ENCODE measurements at places on chromosomes 13 and 19. TPM values are rescaled to one million over a fixed set of nuclear protein-coding genes. Genes with fewer than 3 reads are reported as not detected.

Gene BIVM
- 14.9 TPM for total RNA-seq

Gene ITGBL1
- total RNA-seq, result 1.9 TPM

Gene DCT
- 0.27 TPM for total RNA-seq

Gene C1QTNF9
- total RNA-seq, result 0.44 TPM

Gene SYT5
- not detected for total RNA-seq

Gene ZNF524
- 32.0 TPM for total RNA-seq

Data from psoas muscle (tissue), 8 donors.